ENCODE measurements at places on chromosomes 4 and X.

DNA sequence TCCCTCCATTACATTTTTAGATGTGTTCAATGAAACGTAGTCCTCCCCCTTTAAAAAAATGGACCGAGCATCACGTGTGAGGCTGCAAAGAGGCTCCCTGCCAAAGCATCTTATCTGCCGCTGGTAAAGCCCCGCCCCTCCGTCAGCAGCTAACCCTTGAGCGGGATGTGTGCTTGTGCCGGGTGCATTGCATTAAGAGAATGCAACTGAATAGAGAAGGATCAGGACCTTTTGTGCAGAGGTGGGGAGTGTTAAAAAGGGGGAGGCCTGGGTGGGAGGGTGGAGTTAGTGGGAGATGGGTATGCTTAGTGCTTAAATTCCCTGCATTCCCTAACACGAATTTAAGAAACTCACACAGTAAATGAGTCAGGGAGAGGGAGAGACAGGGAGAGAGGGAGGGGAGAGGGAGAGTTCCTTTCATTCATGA lies 66.0 kb downstream of the TBL1X start:
- DNase-seq: peak; percentile 88

DNA sequence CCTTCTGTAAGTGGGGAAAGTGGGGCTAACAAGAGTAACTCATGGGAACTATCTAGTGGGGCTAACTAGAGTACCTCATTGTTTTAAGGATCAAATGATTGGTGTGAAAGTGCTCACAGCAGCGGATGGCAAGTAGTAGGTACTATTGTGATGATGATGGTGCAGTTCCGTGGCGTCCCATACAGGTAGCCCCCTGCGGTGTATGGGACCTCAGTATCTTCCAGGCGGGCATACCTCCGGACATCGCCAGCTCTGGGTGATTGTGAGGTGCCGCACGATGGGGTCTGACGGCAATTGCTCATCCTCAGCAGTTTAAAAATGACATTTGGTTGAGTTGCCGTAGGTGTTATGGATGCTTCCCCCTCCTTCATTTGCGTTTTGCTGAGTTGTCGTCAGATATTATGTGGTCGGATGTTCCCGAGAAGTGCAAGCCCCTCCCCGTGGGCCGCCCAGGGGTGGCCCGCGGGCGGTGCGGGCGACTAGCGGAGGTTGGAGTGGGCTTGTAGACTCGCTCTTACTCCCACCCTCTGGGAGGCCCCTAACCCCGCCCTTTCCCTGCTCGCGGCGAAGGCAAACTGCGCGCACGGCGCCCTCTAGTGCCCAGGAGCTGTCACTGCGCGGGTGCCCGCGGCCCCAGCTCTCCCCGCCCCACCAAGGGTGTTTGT lies 18.3 kb upstream of the GPR101 start:
- peak; percentile 39 for DNase-seq

DNA sequence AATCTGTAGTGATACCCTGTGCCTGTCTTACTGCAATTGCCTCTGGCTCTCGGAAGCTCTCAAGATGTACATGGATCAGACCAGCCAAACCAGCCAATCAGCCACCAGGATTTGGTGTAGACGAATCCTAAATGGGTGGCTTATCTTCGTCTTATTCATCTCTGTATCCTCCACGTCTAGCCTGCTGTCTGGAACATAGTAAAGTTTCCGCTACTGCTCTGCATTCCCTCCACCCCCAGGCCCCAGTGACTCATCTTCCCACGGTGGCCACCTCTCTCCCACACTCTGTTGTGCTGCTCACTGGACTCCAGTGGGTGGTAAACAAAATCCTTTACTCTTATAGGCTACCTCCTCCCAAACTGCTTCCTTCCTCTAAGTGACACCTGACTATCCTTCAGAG lies 37.8 kb downstream of the SEPTIN6 start:
- DNase-seq: peak; percentile 58

- no peak for DNase-seq
Measured at GRCh38 chr4:99655308-99656081, 2.1 kb downstream of the C4orf54 start.

DNA sequence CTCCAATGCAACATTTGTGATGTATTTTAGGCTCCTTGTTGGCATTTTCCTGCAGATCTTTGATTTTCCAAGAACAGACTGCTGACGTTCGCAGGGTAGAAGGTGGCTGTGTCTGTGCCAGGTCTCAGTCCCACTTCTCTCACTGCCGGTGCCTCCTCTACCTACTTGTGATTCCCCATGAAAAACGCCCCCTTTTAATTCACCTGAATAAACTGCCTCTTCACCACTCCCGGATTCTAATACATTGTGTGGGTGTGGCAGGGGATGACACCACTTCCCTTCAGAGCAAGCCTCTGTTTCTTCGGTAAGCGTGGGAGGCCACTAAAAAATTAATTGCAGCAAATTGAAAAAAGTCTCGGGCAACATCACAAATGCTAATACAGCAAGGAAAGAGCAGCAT lies 96.1 kb upstream of the FAM9B start:
- DNase-seq: no peak

GRCh38 chr4:8316911-8317351 lies 47.4 kb downstream of the HTRA3 start:
- no peak for DNase-seq

- DNase-seq: peak; percentile 60
Measured at GRCh38 chrX:10356979-10357378, 200.2 kb downstream of the CLCN4 start.

GRCh38 chr4:38671592-38671940 lies 7.6 kb downstream of the KLF3 start:
- DNase-seq: no peak

GRCh38 chr4:166902941-166903340 lies 331.4 kb downstream of the SPOCK3 start:
- no peak for DNase-seq

DNA sequence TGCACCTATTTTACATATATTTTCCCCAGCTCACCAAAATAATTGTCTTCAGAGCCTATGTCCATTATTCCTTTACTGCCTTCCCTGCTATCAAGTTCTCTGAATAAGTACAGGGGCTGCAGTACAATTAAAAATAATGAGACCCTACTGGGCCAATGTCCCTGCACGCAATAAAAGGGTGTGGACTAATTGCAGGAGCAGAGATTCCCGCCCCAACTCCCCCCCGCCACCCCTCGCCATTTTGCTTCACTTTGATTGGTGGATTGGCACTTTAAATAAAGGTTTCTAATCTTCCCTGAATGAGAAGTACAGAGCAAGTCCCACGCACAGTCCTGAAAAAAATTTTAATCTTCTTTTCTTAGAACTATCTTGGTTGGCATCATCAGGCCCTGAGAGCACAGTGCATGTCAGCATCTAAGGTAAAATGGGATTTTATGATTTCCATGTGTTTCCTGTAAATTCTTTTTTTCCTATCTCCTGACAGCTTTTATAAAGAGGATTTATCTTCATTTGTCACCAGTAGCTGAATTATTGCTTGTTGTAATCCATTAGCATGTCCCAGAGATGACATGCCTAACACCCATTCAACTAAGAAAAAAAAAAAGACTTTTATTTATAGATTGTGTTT lies at the start of gene AMBN:
AMBN (plus strand) TSS at position 302 of the 628 bp plus-strand sequence; CDS start at position 405, 103 bp downstream.
- no peak for DNase-seq

- no peak for DNase-seq
Measured at GRCh38 chr4:42473071-42473684, 75.9 kb downstream of the SHISA3 start.

DNA sequence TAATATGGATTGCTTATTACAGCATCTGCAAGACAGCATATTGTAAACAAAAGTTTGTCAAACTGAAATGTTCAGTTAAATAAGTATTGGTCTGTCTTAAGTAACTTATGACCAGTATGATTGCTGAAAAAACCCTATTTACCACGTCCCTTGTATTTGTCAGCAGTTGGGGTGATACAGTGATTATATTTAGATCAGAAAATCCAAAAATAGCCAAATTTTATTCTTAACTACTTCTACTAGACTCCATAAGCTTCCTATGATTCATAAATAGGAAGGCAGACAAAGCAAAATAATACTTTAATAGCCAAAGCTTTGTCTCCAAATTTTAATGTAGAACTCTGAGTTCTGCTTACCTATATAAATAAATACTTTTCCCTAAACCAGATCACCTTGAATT lies 45.3 kb downstream of the TBCK start:
- no peak for DNase-seq

DNA sequence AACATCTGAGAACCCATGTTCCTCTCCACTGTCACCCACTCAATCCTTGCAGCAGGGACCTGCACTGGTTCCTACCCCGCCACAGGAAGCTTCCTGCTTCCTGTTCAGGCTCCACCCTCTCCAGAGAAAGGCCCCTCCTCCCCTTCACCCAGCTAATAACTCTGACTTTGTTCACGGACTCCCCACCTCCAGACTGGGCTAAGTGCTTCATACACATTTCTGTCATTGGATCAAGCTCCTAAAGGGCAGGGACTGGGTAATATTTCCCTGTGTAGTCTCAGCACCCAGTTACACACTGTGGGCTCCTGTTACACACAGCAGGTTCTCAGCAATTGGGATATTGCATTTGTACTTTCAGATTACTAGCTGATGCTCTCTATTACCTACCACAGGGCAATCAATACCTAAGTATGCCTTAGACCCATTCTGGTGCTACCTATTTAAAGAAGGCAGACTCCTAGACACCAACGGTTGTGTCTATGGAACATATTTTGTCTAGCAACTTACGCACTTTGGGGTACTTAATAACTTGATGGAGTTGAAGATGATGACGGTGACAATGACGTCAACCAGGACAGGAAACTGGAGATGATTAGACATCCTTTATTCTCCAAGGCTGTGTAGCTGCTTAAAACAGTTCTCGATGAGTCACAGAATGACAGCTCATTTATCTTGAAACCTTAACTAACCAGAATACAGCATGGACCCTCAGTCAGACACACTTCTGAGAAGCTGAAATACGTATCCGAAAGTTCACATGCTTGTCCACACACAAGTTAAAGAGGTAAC lies 58.1 kb downstream of the MAML3 start:
- DNase-seq: peak; percentile 97

- DNase-seq: no peak
Measured at GRCh38 chrX:96615448-96615847, 69.2 kb upstream of the DIAPH2 start.

- no peak for DNase-seq
Measured at GRCh38 chr4:3098346-3098745, 23.9 kb downstream of the HTT start.

- DNase-seq: no peak
Measured at GRCh38 chrX:124726881-124727280, 380.5 kb downstream of the SH2D1A start.

DNA sequence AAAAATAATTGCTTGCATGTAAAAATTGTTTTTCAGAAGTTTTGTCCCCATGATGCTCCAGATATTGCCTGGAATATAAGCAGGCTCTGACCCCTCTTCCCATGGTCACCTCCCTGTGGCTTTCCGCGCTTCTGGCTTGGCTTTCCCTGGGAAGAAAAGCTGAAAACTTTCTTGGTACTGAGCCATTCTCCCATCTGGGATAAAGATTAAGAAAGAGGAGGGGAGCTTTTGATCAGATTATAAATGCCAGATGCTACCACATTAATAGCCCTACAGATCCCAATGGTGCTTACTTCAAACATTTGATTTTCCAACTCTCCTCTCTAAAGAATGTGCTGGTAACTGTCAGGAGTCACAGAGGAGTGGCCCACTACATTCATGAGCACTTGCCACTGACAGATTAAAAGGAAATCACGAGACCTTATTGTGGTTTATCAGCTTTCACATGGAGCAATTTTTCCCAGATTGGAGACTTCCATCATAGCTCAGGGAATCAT lies 54.4 kb upstream of the GAB1 start:
- peak; percentile 66 for DNase-seq

DNA sequence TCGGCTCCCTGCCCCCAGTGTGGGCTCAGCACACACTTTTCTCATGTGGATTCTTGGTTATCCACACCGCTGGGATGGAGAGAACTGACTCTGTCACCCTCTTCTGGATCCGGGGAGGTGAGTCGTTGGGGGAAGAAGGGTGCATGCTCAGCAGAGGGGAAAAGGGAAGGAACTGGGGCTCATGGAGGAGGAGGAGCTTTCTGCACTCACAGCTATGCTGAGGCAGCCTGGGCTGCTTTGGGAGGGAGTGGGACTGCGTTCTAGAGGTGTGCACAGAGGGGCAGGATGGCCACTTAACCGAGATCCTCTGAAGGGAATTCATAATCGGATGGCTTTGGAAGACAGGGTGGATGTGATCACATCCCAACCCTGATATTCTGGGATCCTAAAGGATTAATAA lies 51.6 kb downstream of the RTL5 start:
- no peak for DNase-seq

GRCh38 chr4:81802285-81802846 lies 330.7 kb upstream of the RASGEF1B start:
- DNase-seq: no peak

GRCh38 chr4:6674500-6675149 lies 19.1 kb upstream of the S100P start:
- DNase-seq: peak; percentile 38

GRCh38 chr4:153137677-153138630 lies 66.3 kb upstream of the TRIM2 start:
- DNase-seq: no peak

DNA sequence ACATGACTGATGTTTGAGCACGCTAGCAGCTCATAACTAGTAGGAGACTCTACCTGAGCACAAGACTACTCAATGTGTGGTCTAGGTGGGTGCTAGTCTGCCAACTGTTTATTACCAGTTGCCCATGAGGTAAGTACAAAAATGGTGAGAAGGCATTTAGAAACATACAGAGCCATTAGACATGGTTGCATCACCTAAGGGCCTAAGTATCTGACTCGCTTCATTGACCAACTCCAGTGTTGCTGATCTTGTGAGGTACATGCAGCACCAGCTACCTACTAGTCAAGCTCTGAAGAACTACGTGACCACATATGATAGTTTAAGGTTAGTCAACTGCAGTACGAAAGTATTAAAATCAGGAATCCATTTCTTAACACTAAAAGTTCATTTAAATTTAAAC lies 39.9 kb downstream of the APBB2 start:
- DNase-seq: no peak

DNA sequence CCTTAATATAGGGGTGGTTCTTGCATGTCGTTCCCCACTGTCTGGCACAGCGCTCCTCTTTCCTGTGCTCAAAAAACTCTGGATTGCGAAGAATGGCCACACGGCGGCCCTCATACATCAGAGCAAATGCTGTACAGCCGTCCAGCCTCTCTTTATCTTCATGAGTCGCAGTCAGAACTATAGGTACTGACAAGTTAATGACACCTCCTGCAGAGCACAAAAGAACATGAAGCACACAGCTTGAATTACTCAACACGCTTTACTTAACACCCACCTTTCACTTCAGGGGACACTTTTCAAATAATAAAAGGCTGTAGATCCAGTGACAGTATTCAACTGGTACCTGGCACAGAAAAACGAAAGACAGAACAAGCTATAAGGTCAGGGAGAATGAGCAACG lies 65.3 kb downstream of the PAPSS1 start:
- peak; percentile 4 for DNase-seq

GRCh38 chrX:102765809-102766208 lies 45.3 kb downstream of the GPRASP3 start:
- peak; percentile 38 for DNase-seq

- DNase-seq: no peak
Measured at GRCh38 chr4:14539246-14539645, 463.0 kb upstream of the CPEB2 start.

DNA sequence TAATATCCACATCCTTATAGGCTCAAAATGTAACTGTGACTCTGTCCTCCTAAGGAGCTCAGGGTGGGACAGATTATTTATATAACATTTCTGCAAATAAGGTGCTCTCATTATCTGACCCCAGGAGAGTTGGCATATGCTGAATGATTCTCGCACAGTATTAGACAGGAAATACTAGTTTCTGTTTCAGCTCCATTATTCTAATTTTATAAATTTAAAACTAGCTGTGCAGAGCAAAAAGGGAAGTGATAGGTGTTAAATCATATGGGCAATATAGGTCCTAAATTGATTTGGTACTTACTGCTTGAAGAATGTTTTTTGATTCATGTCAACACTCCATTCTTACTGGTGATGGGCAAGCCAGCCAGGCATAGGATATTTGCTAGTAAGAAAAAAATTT lies 141.5 kb downstream of the GLRA2 start:
- DNase-seq: no peak

Measured in fibroblast of skin of right quadriceps (primary cell).